ENCODE measurements at places on chromosomes 3 and 15.

DNA sequence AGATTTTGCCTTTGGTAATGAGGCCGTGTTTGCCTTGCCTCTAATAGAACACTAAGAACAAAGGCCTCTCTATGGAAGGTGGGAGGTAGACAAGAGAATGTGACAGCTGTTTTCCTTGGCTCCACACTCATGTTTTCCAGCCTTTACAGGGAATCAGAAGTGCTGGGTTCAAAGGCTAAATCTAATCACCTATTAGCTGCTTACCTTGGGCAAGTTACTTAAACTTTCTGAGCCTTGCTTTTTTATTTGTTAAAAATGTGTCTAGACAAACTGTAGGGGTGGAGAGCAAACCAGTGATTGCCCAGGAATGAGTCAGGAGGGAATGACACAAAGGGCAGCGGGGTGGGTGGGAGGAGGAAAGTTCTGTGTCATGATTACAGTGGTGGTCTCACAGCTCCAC lies 179.0 kb downstream of the P3H2 start:
- DNase-seq = no peak

GRCh38 chr3:24578324-24578723 lies 83.7 kb upstream of the THRB start:
- no peak for DNase-seq

- DNase-seq = no peak
Observed at GRCh38 chr3:133479895-133480669, 80.2 kb downstream of the BFSP2 start.

DNA sequence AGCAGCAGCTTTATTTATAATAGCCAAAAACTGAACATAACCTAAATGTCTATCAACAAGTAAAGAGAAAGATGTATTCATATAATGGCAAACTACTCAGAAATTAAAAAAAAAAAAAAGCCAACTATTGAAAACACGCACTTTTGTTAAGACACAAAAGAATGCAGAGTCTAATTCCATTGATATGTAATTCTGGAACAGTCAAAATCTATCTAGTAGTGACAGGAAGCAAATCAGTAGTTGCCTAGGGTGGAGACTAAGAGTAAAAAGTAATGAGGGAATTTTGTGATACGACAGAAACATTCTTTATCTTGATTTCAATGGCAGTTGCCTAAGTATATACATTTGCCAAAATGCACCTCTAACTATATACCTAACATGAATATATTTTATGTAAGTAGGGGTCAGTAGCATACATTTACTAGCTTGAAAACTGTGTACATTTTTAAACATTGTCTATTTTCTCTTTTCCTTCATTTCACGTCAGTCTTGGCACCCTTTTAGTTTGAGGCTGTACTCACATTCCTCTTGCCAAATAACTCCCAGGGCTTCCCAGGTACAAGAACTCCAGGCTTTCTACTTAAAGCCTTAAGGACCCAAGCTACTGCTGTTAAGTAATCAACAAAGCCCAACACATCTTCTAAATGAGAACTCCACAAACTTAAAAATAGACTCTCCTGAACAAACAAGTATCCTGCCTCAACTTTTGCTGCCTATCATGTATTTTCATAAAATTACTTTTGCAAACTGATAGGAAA lies 54.7 kb downstream of the ADAM10 start:
- no peak for DNase-seq

GRCh38 chr3:49020330-49021212 lies 1.4 kb upstream of the NDUFAF3 start:
- no peak for DNase-seq

GRCh38 chr15:71804695-71805470 lies 5.5 kb upstream of the NR2E3 start:
- no peak for DNase-seq

GRCh38 chr15:85470563-85471271 lies 90.3 kb downstream of the AKAP13 start:
- DNase-seq = no peak

DNA sequence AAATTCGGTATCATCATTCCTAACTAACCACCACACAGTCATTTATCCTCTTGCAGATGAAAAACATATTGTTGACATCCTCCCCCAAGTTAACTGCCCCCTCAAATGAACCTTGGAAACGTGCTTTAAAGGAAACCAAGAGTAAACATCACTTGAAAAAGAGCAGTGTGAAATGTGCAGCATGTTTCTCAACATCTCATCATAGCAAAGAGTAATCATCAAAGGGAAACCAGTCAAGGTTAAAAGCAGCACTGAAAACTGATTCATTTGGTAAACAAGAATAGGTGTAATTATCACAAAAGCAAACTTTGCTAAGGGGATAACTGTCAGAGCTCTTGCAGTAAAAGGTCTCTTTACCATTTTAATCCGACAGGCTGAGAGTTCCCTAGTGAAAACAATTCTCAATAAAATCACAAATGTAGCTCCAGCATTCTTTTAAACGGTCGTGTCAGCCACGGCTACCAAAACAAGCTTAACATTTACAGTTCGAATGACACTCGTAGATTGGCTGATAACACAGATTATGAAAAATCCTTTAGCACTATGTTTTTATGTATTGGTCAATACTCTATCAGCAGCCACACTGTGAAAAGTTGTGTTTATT lies 461.0 kb downstream of the GBE1 start:
- DNase-seq = no peak

DNA sequence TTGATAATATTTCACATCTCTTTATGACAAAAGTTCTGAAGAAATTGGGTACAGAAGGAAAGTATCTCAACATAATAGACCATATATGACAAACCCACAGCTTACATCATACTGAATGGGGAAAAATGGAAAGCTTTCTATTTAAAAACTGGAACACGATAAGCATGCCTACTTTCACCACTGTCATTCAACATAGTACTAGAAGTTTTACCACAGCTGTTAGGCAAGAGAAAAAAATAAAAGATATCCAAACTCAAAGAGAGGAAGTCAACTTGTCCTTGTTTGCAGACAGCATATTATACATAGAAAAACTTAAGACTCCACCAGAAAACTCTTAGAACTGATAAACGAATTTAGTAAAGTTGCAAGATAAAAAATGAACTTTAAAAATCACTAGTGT lies 40.3 kb downstream of the COPS2 start:
- no peak for DNase-seq

GRCh38 chr3:32374788-32375595 lies 16.7 kb upstream of the CMTM7 start:
- peak; percentile 38 for DNase-seq

DNA sequence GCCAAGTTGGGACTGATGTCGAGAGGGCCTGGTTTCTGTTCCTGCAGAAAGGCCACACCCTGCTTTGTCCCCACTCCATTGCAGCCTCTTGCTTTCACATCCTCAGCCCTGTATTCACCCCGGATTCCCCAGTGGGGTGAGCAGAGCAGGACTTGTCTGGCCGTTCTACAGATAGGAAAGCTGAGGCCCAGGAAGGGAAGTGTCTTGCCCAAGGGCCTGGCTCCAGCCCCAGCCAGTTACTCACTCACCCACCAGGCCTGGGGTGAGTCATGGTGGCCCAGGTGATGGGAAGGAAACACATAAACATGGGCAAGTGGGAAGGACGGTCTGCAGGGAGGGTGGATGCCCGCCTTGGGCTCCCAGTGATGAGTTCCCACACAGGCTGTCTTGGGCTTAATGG lies 6.1 kb upstream of the DUSP7 start:
- DNase-seq = no peak

DNA sequence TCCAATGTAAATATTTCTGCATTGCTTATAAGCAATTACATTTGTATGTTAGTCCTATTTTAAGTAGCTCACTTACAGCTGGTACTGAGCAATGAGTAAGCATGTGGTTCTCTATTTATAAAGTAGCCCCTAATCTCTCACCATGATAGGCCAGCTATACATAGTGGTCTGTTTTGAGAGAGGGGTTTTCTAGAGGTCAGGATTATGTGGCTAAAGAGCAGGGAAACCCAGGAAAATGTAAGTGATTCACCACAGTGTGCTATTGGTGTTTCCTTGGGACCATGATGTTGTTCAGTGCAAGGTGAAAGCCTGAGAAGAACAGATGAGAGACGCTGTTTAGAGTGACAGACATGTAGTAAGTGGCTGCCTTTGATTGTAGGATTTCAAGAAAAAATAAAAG lies 26.4 kb downstream of the RBMS3 start:
- no peak for DNase-seq

GRCh38 chr3:190318666-190319065 lies 3.6 kb downstream of the CLDN1 start:
- DNase-seq = no peak

- DNase-seq = peak; percentile 70
Observed at GRCh38 chr3:126679318-126679751, 24.4 kb upstream of the TXNRD3 start.

DNA sequence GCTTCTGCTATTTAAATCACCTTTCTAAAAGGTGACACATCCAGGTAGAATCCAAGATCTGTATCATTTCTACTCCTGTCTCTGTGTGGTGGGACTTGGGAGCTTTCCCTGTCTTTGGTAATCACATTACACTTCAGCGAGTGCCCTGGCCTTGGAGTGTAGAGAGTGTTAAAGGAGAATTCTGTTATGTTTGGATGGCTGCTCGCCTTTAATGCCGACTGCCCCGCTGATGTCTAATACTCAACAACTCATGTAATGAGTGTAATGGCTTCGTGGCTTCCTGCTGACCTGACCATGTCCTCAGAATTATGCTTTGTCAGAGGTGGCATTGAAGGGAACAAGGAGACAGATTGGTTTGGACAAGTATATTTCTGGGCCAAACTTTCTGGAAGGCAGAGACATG lies 66.3 kb upstream of the LRTM1 start:
- no peak for DNase-seq

DNA sequence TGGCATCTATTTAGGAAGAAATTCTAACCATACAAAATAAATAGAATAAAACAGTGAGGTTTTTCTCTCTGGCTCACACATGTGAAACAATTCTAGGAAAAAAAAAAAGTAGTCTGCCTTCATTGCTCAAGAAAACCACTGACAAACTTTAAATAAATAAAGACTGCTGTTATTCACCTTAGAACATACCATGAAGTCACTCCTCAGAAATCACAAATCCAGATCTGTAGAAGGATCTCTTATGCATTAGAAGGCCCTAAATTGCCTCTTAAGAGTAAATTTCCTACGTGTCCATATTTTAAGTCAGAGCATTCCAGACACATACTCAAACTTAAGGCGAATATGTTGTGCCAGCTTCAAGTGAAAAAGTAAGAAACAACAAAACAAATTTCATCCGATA lies 217.3 kb downstream of the ZIC4 start:
- no peak for DNase-seq

GRCh38 chr3:141115789-141116541 lies 64.8 kb downstream of the SPSB4 start:
- DNase-seq = no peak

GRCh38 chr3:155179437-155179827 lies 99.3 kb downstream of the MME start:
- DNase-seq = no peak

GRCh38 chr3:196350067-196350466 lies 11.9 kb upstream of the TM4SF19 start:
- DNase-seq = no peak

GRCh38 chr15:62050115-62050514 lies 10.1 kb downstream of the VPS13C start:
- no peak for DNase-seq

GRCh38 chr15:45326741-45327140 lies 51.6 kb downstream of the GATM start:
- DNase-seq = no peak

DNA sequence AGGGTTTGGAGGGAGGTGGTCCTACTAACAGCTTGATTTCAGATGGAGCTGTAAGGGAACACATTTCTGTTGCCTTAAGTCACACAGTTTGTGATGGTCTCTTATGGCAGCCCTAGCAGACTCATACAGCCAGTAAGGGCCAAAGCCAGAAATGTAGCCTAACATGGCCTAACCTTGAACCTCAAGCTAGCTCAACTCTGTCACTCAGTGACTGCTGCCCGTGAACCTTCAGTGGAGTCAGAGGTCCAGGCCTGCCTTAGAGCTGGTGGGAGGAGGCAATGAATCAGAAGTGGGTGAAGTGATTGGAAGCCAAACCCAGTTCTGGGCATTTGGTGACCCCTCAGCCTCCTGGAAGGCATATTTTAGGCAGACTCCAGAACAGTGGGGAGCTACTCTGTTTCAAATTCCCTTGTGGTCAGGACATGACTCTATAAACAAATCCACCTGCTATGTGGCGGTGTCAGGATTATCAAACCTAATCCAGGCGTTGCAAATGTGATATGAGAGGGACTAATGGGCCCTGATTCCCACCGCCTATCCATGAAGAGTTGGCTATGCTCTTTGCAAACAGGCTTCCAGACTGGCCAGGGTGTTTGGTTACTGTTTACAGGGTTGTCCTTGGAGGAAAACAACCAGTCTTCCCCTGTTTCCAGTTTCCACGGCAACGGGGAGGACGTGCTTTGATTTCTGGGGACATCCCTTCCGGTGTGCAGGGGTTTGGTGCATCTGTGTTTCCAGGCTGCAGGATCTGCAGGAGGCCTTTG lies 105.9 kb upstream of the AGBL1 start:
- no peak for DNase-seq

- no peak for DNase-seq
Observed at GRCh38 chr3:129004639-129005295, 3.7 kb downstream of the EFCC1 start.
